GOT3 (cell line): ENCODE measurements at places on chromosomes 4 and X.

DNA sequence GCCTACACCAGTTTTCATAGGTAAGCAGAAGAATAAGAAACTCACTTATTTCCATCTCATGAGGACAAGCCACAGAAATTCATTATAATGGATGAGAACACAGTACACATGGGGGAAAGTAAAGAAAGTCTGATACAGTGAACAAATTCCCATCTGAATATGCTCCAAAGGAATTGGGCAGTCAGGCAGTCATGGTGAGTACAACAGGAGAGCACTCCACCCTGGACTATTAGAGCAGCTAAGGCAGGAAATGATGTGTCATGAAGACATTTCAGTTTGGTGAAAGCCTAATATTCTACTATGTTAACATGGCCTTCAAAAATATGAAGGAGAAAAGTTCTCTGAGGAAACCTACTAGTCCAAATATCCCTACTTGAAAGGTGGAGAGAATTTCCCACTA is 92.0 kb upstream of the PRDX4 start:
- DNase-seq, result no peak

DNA sequence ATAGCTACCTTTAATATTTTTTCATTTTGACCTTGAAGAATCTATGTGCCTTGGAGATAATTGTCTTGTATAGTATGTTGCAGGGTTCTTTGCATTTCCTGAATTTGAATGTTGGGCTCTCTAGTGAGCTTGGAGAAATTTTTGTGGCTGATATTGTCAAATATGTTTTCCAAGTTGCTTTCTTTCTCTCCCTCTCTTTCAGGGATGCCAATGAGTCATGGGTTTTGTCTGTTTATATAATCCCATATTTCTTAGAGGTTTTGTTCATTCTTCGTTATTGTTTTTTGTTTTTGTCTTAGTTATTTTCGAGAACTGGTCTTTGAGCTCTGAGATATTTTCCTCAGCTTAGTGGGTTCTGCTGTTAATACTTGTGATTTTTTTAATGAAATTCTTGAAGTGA is 20.7 kb downstream of the RAB40AL start:
- DNase-seq, result no peak

DNA sequence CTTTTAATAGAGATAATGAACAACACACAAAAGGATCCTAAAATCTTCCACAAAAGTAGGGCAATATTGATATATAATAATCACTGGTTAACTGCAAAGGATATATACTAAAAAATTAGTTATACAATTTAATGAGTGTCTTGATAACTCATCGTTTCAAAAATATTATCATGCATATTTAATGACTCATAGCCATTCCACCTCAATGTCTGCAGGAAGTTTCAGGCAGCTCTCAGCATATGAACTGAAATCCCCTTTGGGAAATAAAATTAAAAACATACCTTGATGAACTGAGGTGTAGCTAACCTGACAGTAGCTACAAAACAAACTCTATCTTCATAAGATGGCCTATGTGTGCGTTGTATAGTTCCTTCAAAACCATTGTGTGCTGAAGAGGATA is 62.9 kb downstream of the TMEM165 start:
- no peak for DNase-seq

- DNase-seq, result no peak
Measured at GRCh38 chr4:173273941-173274340, 60.2 kb downstream of the HMGB2 start.

DNA sequence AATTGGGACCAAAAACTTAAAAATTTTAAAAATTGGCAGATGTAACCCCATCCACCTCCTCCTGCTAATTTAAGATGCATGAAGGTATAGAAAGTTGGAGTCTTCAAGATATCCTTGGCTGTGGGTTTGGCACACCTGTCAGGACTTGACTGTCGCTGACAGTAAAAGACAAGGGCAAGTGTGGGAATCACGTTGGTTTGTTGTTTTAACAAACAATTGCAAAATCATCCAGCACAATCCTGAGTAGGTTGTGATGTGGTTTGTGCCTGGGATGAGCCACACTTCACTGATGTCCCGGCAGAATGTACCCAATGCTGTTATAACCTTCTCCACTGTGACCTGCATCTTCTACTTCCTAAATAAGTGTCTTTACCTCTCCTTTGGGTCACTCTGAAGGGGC is 24.0 kb downstream of the HOPX start:
- no peak for DNase-seq
